ENCODE measurements at places on chromosomes 6 and 20.
A peak's percentile ranks its signal among the peaks of the same experiment; 100 is the strongest.

GRCh38 chr6:42400886-42401612 is 50.7 kb downstream of the TRERF1 start:
- DNase-seq: no peak

DNA sequence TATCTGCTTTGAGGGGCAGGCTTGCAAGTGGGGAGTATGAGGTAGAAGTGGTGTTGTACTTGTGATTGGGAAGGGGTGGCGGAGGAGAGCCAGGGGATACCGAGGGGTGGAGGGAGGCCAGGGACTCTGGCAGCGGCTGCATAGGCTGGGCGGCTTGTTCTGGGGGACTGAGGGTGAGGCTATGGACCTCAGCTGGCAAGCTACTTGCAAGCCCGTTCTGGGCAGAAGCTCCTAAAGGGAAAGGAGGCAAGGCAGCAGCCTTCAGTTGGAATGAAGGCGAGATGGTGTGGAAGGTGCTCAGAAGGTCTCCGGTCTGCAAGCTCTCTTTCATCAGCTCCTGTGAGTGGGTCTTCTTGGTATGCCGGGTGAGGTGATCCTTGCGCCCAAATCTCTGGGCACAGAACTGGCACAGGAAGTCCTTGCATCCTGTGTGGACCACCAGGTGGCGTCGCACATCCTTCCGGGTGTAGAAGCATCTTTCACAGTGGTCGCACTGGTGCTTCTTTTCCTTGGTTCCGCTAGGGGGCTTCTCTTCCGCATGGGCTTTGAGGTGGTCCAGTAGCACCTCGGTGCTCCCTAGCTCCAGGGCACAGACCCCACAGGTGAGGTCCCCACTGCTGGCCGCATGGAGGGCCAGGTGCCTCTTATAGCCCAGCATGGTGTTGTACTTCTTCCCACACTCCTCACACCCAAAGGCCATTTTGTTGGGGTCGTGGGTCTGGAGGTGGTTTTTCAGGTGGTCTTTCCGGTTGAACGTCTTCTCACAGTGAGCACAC is 66.0 kb downstream of the PLAGL1 start:
- DNase-seq: no peak

DNA sequence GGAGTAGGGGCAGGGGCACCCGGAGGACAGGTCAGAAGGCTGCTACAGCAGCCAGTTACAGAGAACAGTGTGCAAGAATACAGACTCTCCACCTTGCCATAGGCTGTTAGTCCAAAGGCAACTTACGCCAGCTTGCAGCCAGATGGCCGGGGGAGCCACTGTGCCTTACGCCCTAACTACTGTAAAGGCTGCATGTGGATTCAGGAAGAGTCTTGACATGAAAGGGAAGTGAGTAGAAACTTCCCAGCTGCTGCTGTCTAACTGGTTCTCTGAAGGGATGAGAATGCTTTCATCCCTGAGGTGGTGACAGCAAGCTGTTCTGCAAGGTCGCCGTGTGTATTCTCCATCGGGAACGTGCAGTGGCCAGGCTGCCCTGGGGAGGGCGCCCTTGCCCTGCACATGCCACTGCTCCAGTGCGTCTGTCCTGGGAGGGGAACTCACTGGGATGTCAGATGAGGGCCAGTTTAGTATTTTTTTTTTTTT is 46.1 kb downstream of the LYRM4 start:
- DNase-seq: no peak

GRCh38 chr6:11592294-11592906 is 54.9 kb downstream of the TMEM170B start:
- no peak for DNase-seq

- DNase-seq: no peak
Measured at GRCh38 chr20:6686171-6686570, 81.3 kb upstream of the BMP2 start.

DNA sequence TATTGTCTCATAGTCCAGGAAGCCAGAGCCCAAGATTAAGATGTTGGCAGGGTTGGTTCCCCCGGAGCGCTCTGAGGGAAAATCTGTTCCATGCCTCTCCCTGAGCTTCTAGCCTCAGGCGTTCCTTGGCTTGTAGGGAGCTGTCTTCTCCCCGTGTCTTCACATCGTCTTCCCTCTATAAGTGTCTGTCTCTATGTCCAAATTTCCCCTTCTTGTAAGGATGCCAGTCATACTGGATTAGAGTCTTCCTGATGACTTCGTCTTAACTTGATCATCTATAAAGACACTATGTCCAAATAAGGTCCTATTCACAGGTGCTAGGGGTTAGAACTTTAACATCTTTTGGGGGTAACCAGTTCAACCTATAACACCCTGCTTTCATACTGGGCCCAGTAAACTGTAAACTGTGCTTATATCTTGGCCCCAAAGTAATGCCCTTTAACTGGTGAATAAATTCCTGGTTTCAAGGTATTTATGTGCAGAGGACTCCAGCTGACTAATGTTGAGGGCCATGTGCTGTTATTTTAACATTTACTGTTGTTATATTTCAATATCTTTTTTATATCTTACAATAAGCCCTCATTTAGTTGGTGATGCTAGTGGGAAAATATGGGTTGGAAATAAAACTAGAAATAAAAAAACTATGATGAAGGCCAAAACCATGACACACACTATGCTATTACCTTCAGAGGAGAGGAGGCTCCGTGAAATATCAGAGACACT is 101.7 kb upstream of the IYD start:
- no peak for DNase-seq

GRCh38 chr6:150598858-150599198 is 857 bp upstream of the PLEKHG1 start:
- no peak for DNase-seq

DNA sequence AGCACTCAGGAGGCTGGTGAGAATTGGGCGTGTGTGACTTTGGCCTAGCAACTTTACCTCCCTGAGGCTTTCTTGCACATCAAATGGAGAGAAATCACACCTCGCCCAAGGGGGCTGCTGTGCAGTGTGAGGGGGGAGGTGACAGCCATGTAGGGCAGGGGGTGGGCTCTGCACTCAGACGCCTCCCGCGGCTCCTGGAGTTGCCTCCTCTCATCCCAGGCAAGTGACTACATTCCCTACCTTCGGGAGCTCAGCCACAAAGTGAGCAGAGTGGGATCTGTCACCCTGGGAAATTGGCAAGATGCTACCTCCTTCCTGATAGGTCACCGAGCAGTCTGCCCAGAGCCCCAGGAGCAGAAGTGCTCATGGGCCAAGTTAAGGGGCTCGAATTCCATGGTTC is 56.0 kb downstream of the GCNT2 start:
- DNase-seq: no peak

GRCh38 chr6:7912024-7912423 is 1.4 kb upstream of the TXNDC5 start:
- DNase-seq: no peak

GRCh38 chr20:7420345-7420744 is 519.9 kb downstream of the HAO1 start:
- no peak for DNase-seq

DNA sequence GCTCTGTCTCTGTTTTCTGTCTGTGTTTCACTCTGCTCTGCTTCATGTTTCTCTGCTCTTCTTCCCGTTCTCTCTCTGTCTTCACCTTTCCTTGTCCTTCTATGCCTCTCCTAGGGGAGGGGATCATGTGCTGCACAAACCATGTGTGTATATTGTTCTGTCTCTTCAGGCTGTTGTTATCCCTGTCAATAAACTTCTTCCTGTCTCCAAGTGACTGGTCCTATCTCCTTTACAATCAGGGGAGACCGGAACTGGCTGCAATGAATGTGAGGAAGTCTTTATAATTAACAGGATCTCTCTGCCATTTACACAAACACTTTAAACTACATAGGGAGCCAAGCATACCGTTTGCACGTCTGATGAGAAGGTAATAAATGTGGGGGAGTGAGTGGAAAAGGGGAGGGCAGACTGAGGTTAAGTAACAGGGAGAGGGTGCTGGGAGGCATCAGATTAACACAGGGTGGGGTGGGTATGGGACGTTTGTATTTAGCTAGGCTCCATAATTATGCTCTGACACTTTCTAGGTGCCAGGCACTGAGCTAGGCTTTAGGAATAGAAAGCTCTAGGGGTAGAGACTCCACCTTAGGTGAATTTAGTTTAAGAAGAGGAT is 626.1 kb downstream of the DHX35 start:
- peak; percentile 57 for DNase-seq

DNA sequence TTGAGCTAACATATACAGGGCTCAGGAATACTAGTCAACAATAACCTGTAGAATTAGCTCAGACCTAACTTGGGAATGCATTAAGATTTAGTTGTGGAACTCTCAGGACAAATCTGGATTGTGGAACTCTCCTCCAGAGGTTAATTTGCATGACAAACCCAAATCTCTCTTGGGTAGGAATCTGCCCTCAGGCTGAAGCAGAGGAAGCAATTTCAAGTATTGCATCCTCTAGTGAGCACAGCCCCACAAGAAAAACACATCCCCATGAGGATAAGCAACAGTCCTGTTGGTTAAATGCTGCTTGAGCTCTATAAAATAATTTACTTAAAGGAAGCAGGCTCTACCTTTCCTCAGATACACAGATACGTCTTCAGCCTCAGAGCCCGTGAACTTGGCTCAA is 170.9 kb upstream of the STXBP5 start:
- no peak for DNase-seq

DNA sequence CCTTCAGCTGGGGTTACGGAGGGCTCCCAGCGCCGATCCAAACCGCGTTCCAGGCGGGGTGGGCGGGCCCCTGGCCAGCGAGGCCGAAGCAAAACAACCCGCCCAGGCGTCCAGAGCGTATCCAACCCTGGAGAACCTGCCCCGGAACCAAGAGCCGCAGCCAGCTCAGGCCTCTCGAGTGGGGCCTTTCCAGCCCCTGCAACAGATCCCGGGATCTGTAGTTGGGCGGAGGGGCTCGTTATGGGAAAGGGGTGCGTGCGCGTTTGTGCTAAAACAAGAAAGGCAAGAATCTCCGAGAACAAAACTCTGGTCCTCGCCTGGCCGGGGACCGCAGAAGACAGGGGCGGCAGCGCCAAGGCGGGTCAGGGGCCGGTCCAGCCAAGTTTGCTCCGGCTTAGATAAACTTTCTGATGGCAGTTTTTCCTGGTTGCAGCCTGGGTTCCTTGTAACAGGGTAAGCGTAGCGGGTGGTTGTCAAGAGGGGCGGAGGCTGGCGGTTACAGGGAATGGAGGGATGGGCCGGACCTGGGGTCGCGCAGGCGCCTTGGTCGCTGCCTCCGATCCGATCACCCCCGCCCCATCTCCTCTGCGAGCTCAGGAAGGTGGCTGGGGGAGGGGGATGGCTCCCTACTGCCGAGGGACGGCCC is 448 bp upstream of the RIN2 start:
- peak; percentile 95 for DNase-seq

DNA sequence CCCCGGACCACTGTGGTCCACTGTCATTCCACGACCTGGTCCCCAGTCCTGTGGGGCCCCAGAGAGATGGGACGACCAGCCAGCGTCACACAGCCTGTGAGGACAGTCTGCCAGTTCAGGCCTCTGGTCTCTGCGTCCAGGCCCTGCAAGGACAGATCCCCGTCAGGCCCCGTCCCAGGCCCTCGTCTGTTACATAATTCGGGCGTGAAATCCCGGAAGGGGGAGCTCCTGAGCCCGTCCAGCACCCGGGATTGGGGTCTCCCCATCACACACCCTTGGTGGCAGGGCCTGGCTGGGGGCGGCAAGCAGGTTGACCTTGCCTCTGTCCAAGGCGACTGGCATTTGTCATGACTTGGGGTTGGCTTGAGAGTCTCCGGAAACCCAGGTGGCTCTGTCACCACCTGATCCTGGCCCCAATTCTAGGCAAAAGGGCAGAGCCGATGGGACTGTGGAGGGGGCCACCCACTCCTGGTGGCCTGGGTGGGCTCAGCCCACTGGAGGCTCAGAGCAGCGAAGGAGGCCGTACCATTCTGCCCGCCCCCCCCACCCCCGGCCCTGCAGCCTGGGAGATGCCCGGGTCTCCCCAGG is 73.8 kb upstream of the GATA5 start:
- no peak for DNase-seq

DNA sequence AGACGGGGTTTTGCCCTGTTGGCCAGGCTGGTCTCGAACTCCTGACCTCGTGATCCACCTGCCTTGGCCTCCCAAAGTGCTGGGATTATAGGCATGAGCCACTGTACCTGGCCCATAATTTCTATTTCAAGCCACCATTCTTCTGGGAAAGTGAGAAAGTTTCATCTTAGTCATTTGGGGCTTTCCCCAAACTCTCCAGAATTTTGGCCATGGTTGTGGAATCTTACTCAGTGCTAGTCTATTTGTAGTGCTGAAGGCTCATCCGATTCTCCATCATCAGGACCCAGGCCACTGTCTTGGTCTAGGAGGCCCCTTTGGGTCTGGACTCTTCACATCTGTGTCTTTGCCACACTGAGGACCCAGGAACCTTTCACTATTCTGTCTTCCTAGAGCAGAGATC is 164.9 kb downstream of the EYA2 start:
- no peak for DNase-seq

- DNase-seq: no peak
Measured at GRCh38 chr20:21048841-21049273, 57.3 kb downstream of the LINC00237 start.

GRCh38 chr6:5205035-5205507 is 55.7 kb downstream of the LYRM4 start:
- no peak for DNase-seq

DNA sequence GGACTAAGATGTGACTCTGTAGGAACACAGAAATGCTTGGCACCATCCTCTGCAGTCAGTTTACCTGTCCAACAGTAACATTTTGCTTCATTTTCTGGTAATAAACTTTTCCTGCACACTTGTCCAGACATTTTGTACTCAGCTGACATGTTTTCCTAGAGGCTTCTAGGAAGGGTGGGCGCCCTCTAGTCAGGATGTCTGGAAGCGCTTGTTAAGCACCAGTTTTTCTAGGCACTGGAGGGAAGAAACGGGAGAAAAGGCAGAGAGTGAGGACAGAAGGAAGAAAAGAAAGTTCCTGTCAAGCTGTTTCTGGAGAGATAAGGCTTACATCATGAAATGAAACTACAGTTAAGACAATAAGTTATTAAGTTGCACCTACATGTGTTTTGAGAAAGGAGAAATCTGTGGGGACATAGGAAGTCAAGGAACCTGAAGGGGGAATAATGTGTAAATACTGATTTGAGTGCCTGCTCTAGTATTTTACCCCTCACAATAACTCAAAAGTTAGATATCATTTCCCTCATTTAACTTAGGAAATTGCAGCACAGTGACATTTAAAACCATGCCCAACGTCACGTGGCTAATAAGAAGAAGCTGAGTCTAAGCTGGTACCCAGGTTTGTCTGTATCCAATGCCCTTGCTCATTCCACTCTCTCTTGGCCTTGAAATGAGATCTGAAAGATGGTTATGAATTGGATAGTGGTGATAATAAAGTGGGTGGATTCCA is 42.7 kb upstream of the TNFRSF21 start:
- no peak for DNase-seq
